RWPE2 (cell line): ENCODE measurements at places on chromosomes 2 and 18.
A peak's percentile ranks its signal among the peaks of the same experiment; 100 is the strongest.

DNA sequence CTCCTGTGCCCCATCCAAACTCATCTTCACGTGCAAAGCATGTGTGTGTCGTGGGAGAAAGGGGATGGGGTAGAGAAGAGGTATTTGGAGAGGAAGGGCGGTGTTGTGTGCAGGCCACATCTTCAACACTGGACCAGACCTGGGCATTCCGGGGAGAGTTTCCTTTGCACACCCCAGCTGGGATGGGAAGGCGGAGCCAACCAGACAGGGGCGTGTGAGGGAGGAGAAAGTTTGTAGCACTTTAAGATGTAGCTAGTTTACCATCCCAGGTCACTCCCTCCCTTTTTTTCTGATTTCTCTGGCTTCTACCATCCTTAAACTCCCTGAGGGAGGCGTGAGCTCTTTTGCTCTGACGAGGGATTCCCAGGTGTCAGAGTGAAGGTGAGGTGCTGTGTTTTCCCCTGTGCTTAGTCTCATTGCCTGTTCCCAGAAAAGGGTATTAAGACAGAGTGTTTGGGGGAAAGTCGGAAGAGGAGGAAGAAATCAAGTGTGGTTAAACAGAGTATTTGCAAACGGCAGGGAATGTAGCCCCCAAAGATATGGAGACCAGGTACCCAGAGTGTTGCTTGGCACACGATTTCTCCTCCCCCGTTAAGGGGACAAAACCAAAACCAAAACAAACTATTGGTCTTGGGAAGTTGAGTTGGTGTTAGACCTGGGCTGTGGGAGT, 1.6 kb downstream of the SETBP1 start:
- H3K4me1 ChIP-seq: peaks cover 10% of the 10 kb centered on the region
- H3K4me3 ChIP-seq: peak overlapping the region; percentile 27
- no peaks in the 10 kb centered on the region for H3K27me3 ChIP-seq
- H3K27ac ChIP-seq: peak overlapping the region; percentile 88
- no peak for DNase-seq
- H3K36me3 ChIP-seq: no peaks in the 10 kb centered on the region

GRCh38 chr18:9806905-9807304, 78.9 kb upstream of the TXNDC2 start:
- no peak overlapping the region for H3K27ac ChIP-seq
- H3K4me3 ChIP-seq: no peak overlapping the region
- H3K27me3 ChIP-seq: no peaks in the 10 kb centered on the region

- no peaks in the 10 kb centered on the region for H3K27me3 ChIP-seq
- H3K4me1 ChIP-seq: no peaks in the 10 kb centered on the region
- H3K36me3 ChIP-seq: no peaks in the 10 kb centered on the region
- DNase-seq: no peak
- H3K27ac ChIP-seq: no peak overlapping the region
Observed at GRCh38 chr2:126645211-126645618, 10.7 kb upstream of the GYPC start.

DNA sequence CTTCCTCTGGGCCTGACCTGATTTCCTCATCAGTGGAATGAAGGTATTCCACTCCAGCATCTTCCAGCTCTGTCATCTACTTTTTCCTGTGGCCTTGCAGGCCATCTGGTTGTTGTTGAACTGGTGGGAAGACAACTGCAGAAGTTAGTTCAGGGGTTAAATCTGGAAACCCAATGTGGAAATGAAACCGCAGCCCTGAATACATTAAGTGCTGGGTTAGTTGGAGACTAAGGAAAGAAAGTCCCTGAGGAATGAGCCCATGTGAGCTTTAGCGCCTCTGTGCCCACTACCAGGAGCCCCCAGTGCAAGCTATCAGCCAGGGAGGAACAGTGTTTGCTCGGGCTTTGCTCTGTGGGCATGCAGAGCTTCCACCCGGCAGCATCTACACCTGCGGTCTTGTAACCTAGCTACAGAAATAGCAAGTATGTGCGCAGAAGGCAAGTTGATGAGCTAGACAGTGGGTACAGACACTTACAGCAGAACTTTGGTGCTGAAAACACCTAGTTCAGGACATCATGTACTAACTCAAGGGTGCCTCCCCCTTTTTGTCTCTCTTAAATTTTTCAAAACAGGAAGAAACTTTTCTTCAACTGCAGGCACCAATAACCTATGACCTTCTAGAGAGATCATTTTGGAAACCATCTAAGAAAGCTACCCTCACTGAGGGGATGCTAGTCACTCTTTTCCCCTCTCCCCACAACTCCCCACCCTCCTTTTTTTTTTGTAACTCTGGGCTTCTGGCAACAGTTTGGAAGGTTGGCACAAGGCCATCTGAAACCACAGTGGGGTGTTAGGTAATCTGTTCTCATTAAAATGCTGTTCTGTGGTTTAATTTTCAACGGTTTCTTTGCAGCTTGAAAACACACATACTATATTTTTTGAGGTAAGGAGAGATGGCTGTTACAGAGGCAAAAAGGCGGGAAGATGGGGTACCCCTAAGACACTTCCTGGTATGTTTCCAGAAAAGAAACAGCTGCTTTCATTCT, 18.3 kb upstream of the CXCR4 start:
- H3K4me1 ChIP-seq: no peaks in the 10 kb centered on the region
- H3K36me3 ChIP-seq: no peaks in the 10 kb centered on the region
- no peak overlapping the region for H3K4me3 ChIP-seq
- DNase-seq: no peak
- peaks cover 7% of the 10 kb centered on the region for H3K27me3 ChIP-seq
- H3K27ac ChIP-seq: no peak overlapping the region

- no peak overlapping the region for H3K4me3 ChIP-seq
Observed at GRCh38 chr2:237720957-237721356, 77.6 kb upstream of the RBM44 start.

- H3K27ac ChIP-seq: no peak overlapping the region
- peaks cover 11% of the 10 kb centered on the region for H3K4me1 ChIP-seq
- H3K4me3 ChIP-seq: no peak overlapping the region
- DNase-seq: no peak
- no peaks in the 10 kb centered on the region for H3K27me3 ChIP-seq
Observed at GRCh38 chr2:133484106-133484505, 84.2 kb downstream of the NCKAP5 start.

GRCh38 chr2:16615687-16616615, 49.7 kb downstream of the CYRIA start:
- no peak for DNase-seq
- no peaks in the 10 kb centered on the region for H3K27me3 ChIP-seq
- H3K4me3 ChIP-seq: no peak overlapping the region
- no peaks in the 10 kb centered on the region for H3K36me3 ChIP-seq

- H3K27me3 ChIP-seq: no peaks in the 10 kb centered on the region
- no peak overlapping the region for H3K27ac ChIP-seq
- H3K4me1 ChIP-seq: peaks cover 10% of the 10 kb centered on the region
- no peaks in the 10 kb centered on the region for H3K36me3 ChIP-seq
Observed at GRCh38 chr18:77207540-77207939, 42.1 kb upstream of the GALR1 start.

GRCh38 chr2:172516299-172516698, 39.6 kb upstream of the PDK1 start:
- no peaks in the 10 kb centered on the region for H3K27me3 ChIP-seq
- no peak for DNase-seq
- no peaks in the 10 kb centered on the region for H3K36me3 ChIP-seq
- H3K27ac ChIP-seq: no peak overlapping the region
- H3K4me3 ChIP-seq: no peak overlapping the region

- no peaks in the 10 kb centered on the region for H3K27me3 ChIP-seq
- H3K4me1 ChIP-seq: no peaks in the 10 kb centered on the region
- no peaks in the 10 kb centered on the region for H3K36me3 ChIP-seq
- H3K4me3 ChIP-seq: no peak overlapping the region
Observed at GRCh38 chr18:74381621-74382295, 66.1 kb downstream of the C18orf63 start.

DNA sequence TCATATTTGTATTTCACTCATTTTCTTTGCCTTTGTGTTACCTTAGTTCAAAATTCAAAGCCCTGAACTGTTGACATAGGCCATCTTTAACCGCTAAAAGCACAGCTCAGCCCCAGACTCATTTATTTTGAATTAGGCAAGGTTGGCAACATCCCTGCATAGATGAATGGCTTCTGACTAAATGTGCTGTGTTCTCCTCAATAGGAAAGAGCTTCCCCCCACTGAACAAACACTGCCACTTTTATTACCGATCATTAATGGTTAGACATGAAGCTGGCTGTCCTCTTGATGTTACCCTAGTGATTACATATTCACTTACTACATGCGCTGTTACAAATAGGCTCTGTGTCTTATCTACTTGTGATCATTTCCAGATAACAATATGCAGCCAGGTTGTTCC, 170.7 kb downstream of the ADCYAP1 start:
- H3K4me1 ChIP-seq: no peaks in the 10 kb centered on the region
- no peaks in the 10 kb centered on the region for H3K27me3 ChIP-seq
- no peak for DNase-seq
- H3K4me3 ChIP-seq: no peak overlapping the region

- no peak overlapping the region for H3K27ac ChIP-seq
- no peaks in the 10 kb centered on the region for H3K36me3 ChIP-seq
- no peaks in the 10 kb centered on the region for H3K27me3 ChIP-seq
- H3K4me1 ChIP-seq: peaks cover 5% of the 10 kb centered on the region
- DNase-seq: no peak
Observed at GRCh38 chr18:26405190-26405801, 143.1 kb downstream of the KCTD1 start.

- no peak for DNase-seq
- H3K4me3 ChIP-seq: no peak overlapping the region
- H3K27ac ChIP-seq: peak overlapping the region; percentile 30
- no peaks in the 10 kb centered on the region for H3K27me3 ChIP-seq
Observed at GRCh38 chr2:172404824-172405223, 22.6 kb upstream of the ITGA6 start.

DNA sequence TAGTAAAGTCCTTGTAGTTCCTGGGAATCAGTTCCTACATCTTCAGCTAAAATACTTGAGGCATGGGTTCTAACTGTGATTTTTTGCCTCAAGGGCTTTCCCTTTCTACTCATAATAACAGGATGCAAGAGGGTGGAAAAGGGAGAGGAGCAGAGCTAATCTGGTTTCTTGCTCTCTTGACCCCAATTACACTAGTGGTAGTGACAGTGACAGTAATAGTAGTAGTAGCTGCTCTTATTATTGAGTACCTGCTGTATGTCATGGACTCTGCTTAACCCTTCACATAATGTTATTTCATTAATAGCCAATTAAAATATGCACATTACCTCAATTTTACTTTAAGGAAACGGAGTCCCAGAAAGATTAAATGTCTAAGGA, 214.8 kb upstream of the HNRNPA3 start:
- no peak overlapping the region for H3K4me3 ChIP-seq
- no peaks in the 10 kb centered on the region for H3K36me3 ChIP-seq
- no peak overlapping the region for H3K27ac ChIP-seq
- no peaks in the 10 kb centered on the region for H3K4me1 ChIP-seq

DNA sequence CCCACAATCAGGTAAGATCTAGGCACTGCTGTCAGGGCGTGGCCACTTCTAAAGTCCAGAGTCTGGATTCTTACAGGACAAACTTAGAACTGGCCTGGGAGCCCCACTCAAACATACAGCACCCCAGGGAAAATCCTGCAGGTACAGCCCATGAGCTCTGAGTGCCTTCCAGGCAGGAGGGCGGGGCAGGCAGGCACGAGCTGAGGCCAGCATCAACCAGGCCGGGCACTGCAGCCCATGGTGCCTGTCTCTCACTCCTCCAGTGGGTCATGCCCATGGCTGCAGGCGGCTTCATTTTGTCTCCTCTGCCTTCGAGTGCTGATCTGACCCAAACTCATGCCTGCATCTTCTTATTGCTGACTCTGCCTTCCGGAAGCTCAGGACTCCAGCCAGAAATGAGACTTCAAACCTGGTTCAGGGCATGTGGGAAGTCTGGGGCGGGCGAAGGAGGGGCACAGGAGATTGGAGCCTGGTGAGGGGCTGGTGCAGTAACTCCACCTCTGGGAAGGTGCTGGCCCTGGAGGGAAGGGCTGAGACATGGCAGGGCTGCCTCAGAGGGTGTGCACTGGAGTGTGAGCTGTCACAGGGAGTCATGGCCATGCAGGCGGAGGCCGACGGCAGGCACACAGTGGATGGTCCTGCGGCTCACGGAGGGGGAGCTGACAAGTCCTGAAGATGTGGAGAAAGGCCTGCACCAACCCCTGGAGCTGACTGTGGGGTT, 40.5 kb downstream of the HS6ST1 start:
- no peak overlapping the region for H3K27ac ChIP-seq
- peaks cover 3% of the 10 kb centered on the region for H3K4me1 ChIP-seq
- no peak for DNase-seq
- no peaks in the 10 kb centered on the region for H3K27me3 ChIP-seq

- no peak overlapping the region for H3K4me3 ChIP-seq
- no peaks in the 10 kb centered on the region for H3K4me1 ChIP-seq
- no peak overlapping the region for H3K27ac ChIP-seq
Observed at GRCh38 chr2:190190507-190191162, 128.1 kb upstream of the MSTN start.

DNA sequence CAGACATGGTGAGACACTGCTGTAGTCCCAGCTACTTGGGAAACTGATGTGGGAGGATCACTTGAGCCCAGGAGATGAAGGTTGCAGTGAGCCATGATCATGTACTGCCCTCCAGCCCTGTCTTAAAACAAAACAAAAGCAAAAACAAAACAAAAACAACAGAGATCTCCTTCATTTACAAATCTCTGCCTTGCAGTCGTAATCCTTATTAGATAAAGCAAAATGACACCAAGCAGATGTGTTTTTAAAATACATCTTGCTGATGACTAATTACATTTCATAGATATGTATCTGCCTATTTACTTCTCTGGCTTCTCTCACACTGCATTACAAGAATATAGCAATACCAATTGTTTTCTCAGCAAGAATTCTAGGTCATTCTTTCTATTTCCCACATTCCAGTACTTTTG, 22.8 kb downstream of the NFE2L2 start:
- H3K4me3 ChIP-seq: no peak overlapping the region
- peaks cover 68% of the 10 kb centered on the region for H3K4me1 ChIP-seq
- peaks cover 43% of the 10 kb centered on the region for H3K36me3 ChIP-seq

- H3K4me1 ChIP-seq: no peaks in the 10 kb centered on the region
- no peak overlapping the region for H3K27ac ChIP-seq
- H3K27me3 ChIP-seq: no peaks in the 10 kb centered on the region
- peaks cover 16% of the 10 kb centered on the region; the same call in 1 of the 2 replicates for H3K36me3 ChIP-seq
- no peak for DNase-seq
Observed at GRCh38 chr2:218516614-218517013, 51.5 kb downstream of the USP37 start.

GRCh38 chr18:74870950-74871349, 273.3 kb downstream of the ZNF407 start:
- H3K27ac ChIP-seq: no peak overlapping the region
- DNase-seq: no peak

GRCh38 chr18:79537758-79538157, 141.8 kb upstream of the CTDP1 start:
- no peak overlapping the region for H3K27ac ChIP-seq
- H3K27me3 ChIP-seq: peaks cover 45% of the 10 kb centered on the region
- H3K36me3 ChIP-seq: no peaks in the 10 kb centered on the region

DNA sequence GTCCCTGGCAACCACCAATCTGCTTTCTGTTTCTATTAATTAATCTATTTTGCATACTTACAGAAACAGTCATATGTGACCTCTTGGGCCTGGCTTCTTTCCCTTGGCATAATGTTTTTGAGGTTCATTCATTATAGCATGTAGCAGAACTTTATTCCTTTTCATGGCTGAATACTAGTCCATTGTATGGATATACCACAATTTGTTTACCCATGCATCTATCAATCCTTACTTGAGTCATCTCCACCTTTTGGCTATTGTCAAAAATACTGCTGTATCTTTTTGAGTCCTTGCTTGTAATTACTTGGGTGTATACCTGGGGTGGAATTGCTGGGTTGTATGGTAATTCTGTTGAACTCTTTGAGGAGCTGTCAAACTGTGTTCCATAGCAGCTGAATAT, 126.8 kb downstream of the CTIF start:
- peaks cover 28% of the 10 kb centered on the region for H3K36me3 ChIP-seq
- H3K4me1 ChIP-seq: peaks cover 16% of the 10 kb centered on the region
- H3K27me3 ChIP-seq: no peaks in the 10 kb centered on the region
- no peak overlapping the region for H3K4me3 ChIP-seq
- DNase-seq: no peak
